ENCODE measurements at places on chromosomes 2 and 18.

DNA sequence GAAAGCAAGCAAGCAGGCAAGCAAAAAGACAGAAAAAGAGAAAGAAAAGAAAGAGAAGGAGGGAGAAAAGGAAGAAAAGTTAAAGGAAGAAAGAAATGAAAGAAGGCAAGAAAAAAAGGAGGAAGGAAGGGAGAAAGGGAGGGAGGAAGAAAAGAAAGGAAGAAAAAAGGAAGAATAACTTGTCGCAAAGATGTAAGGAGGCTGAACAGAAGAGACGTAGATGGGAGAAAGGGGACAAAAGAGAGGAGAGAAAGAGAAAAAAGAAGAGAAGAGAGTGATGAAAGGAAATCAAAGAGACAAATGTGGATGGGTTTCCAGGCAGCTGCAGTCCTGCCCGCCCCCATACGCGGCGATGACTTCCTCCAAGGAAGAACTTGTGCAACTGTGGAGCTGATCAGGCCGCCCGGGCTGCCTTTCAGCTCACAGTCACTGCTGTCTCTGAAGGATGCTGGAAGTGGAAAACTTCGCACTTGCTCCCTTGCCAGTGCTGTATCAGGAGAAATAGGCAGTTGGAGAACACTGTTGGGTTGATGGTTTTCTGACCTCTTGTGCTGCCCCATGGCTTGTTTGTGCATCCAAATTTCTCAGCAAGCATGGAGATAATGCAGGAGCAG, 52.9 kb downstream of the TRIB2 start:
- DNase-seq, result no peak

- DNase-seq, result no peak
These were observed 475.4 kb downstream of the PARD3B start for GRCh38 chr2:205020673-205021072.

DNA sequence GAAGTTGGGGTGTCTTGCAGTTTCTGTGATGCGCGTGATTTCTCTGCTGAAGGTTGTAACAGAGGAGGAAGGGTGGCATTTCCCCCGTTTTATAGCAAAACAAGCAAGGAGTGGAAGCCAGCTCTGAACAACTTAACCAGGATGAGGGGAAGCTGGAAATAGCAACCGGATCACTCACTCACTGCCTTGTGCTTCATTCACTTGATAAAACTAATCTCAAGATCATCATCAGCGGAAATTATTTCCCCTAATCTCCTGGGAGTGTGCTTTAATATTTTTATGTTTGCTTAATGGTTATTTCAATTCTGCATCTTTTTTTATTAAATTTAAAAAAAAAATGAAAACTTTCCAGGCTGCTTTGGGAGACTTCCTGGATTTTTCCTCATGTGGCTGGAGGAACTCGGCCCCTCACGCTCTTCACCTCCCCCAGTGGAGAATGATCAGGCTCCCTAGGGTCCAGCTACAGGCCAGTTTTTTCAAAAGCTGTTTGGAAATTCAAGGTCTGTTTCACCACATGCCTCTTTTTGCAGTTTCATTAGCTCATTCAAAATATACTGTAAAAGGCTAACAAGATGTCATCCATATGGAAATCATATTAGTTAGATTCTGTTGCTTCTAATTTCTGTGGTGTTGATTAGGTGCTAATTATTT, 31.7 kb downstream of the CABLES1 start:
- DNase-seq, result no peak

DNA sequence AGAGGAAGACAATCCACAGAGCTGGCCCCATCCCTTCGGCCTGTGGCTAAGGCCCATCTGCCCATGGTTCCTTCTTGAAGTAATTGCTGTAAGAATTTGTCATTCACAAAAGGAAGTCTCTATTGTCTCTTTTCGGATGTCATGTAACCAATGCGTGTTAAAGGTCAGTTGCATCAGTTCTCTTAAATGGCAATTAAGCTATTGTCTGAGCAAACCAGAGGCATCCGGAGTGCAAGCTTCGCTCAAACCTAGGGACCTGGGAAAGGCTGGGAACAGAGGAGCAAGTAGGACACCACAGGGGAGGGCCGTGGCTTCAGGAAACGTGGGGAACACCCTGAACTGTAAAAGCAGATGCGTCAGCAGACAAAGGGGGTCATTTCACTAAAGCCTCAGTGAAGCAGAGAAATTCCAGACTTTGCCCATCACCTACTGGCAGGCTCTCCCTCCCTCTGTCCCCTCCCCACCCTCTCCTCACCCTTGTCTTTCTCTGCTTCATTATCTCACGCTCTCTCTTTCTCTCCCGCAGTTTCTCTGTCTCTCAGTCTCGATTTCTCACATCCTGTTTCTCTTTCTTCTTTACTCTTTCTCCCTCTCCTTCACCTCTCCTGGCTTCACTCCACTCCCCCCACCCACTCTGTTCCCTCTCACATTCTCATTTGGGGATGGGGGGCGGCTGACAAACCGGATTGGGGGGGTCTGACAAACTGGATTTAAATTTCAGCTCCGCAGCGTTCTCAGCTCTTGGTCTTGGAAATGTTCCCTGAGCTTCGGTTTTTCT, 204.6 kb upstream of the TNP1 start:
- no peak for DNase-seq

DNA sequence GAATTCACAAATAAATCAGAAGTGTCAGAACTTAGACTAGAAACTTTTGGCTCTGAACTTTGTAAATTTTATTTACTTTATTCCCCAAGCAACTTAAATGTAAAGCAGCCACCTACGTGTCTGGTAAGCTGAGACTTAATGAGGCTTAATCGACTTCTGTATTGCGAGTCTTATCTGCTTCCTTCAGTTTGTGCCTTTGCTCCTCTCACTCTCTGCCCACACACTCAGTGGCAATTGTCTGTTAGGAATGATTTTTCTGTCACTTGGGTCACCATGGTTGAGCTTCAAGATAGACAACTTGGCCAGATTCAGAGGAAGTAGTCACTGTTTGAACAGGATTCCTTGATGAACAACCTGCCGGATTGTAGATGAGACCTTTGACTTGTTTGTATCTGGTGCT, 691.4 kb upstream of the FSHR start:
- no peak for DNase-seq

- DNase-seq, result no peak
These were observed 59.9 kb downstream of the NAT8 start for GRCh38 chr2:73582364-73582763.

GRCh38 chr2:72859831-72860262, 27.4 kb upstream of the SPR start:
- DNase-seq, result no peak
